ENCODE measurements at places on chromosomes 1 and 21.

DNA sequence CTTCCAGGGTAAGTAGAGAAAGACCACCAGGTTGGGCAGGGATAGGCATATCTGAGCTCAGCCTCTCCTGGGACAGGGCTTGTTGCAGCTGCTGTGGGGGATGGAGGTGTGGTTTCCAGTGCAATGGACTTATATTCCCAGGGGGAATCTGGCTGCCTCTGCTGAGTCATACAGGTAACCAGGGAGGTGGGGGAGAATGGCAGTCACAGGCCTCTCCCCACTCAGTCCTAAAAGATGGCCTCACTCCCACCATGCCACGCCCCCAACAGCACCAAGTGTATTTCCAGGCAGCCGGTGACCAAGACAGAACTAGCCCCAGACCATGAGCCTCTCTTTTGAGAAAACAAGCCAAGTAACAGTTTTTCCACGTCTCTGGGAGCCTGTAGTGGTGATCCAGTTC, 1240.7 kb downstream of the BRINP3 start:
- DNase-seq, result no peak

DNA sequence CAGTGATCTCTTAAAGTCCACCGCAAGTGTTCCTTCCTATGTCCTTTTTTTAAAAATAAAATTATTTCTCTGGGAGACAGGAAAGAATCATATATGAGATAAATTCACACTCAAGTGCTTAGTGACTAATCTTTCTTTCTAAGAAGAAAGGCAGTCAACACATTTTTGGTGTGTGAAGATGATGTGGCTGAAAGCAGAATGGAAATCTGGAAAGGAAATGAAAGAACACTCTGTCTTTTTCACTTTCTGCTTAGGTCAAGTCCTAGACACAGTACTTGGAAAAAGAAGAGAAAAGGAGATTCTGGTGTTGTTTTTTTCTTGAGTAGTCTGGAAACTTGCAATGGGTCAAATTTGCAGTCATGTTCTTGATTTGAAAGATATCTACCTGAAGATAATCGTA, 45.5 kb upstream of the PRRX1 start:
- peak; percentile 47 for DNase-seq

GRCh38 chr1:221862971-221863370, 121.1 kb upstream of the DUSP10 start:
- no peak for DNase-seq

- DNase-seq, result no peak
Observed at GRCh38 chr1:111587509-111588174, 31.9 kb upstream of the RAP1A start.

- no peak for DNase-seq
Observed at GRCh38 chr21:15631342-15631741, 98.4 kb upstream of the USP25 start.

All from MM.1S (cell line).